ENCODE measurements at places on chromosomes 6 and 20.

DNA sequence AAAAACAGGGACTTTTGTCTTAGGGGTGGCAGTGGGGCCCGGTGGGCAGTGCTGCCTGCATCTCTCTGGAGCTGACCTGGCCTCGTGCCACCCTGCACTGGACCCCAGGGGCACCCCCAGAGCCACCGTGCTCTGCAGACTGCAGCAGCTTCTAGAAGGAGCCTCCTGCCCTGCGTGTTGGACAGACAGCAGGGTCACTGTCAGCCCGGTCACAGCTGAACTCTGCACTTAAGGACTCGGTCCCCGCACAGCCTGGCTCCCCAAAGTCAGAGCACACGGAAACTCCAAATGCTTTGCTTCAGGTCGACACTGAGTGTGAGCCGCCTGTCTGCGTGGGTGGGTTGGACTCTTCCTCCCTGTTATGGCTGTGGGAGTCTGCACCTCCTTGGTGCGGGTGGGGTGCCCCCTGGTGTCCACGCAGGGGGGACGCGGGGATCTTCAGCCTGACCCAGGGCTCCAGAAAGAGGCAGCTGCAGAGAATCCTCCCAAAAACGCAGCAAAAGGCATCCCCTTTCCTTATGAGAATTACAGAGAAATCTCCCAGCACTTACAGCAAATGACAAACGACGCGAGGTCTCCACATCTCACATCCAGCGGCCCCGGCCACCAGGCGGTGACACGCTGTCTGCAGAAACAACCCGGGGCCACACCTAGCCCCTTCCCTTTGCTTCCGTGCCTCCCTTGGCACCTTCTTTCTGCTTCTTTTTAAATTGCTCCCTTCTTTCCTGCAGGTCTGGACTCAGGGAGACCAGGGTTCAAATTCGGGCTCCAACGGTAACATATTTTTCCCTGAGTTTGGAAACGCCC lies 36.3 kb upstream of the DACT2 start:
- no peak overlapping the region for H3K27ac ChIP-seq
- peak; percentile 21 for DNase-seq
- no peaks in the 10 kb centered on the region for H3K27me3 ChIP-seq

DNA sequence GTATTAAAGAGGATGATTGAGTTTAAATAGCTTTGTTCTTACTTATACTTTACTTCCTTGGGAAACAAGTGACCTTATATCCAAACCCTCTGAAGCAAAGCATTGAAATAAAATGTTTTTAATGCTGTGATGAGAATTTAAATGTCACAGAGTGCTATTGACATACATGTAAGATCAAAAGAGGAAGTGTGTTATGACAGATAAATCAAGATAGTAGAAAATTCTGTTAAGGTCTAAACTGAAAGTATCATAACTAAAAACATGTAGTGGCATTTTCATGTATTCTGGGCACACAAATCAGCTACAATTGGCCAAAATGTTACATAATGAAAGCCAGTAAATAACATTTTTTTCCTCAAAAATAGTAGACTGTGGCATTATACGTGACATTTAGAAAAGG lies 318.0 kb downstream of the GRIK2 start:
- no peaks in the 10 kb centered on the region for H3K4me1 ChIP-seq
- H3K27ac ChIP-seq = no peak overlapping the region
- no peaks in the 10 kb centered on the region for H3K36me3 ChIP-seq
- DNase-seq = no peak
- no peaks in the 10 kb centered on the region for H3K27me3 ChIP-seq
- no peak overlapping the region for H3K4me3 ChIP-seq

- peaks cover 10% of the 10 kb centered on the region for H3K36me3 ChIP-seq
- no peak overlapping the region for H3K27ac ChIP-seq
- DNase-seq = no peak
- H3K4me3 ChIP-seq = peak overlapping the region; percentile 88
- H3K4me1 ChIP-seq = peaks cover 15% of the 10 kb centered on the region
These were observed 1.7 kb downstream of the SHLD1 start for GRCh38 chr20:5751856-5752255.

- H3K27ac ChIP-seq = no peak within 1 kb of the TSS
- H3K4me1 ChIP-seq = peaks cover 3% of the 10 kb centered on the region
- no peak for DNase-seq
- H3K27me3 ChIP-seq = peaks cover 24% of the 10 kb centered on the region
These were observed at the start of gene RIMS1 for GRCh38 chr6:71886184-71887005. Gene RIMS1 (plus strand): TSS chr6:71886550. CDS start chr6:71887024, 474 bp downstream.

GRCh38 chr20:24530131-24530680 lies 60.8 kb downstream of the SYNDIG1 start:
- no peaks in the 10 kb centered on the region for H3K36me3 ChIP-seq
- H3K4me3 ChIP-seq = no peak overlapping the region
- no peaks in the 10 kb centered on the region for H3K4me1 ChIP-seq

DNA sequence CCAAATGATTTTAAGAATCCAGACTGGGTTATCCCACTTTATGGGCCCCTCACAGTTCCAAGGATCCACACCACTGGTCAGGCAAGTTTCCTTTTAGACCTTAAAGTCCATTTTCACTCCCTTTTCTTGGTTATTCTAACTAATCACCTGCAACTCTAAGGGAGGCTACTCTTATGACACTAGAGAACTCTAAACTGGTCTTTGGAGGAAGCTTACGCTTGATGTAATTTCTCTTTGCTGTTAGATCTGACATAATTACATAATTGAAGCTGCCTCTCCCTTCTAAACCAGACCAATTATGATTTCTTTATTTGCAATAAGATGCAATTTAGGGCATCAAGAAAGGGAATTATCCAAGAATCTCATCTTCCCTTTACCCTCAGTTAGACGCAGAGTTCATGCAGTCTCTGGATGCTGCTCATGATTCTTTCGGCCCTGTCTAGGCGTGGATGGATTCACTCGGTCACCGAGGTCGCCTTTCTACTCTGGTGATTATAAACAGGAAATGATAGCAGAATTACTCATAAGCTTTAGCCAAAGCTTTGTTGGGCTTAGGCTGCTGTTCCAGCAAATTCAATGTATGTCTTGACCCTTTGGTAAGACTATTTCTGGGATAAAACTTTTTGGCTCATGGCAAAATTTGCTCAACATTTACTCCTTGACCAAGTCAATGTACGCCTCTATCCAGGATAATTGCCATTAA lies 166.4 kb upstream of the PRND start:
- H3K4me1 ChIP-seq = no peaks in the 10 kb centered on the region
- H3K36me3 ChIP-seq = no peaks in the 10 kb centered on the region

DNA sequence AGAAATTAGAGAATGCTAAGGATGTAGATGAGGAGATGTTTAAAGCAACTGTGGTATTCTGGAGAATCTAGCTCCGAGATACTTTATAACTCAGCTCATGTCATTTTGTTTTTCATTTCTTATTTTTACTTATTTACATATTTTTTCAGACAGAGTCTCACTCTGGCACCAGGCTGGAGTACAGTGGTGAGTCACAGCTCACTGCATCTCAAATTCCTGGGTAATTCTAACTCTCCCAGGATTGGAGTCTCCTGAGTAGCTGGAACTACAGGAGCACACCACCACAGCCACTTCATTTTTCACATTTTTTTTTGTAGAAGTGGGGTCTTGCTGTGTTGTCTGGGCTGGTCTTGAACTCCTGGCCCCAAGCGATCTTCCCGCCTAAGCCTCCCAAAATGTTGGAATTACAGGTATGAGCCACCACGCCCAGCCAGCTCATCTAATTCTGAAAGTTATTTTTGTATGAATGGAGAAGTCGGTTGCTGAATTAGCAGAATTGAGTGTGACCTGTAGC lies 94.3 kb upstream of the FAM8A1 start:
- H3K36me3 ChIP-seq = no peaks in the 10 kb centered on the region
- no peak overlapping the region for H3K4me3 ChIP-seq
- H3K27me3 ChIP-seq = peaks cover 2% of the 10 kb centered on the region
- H3K27ac ChIP-seq = no peak overlapping the region
- DNase-seq = no peak

DNA sequence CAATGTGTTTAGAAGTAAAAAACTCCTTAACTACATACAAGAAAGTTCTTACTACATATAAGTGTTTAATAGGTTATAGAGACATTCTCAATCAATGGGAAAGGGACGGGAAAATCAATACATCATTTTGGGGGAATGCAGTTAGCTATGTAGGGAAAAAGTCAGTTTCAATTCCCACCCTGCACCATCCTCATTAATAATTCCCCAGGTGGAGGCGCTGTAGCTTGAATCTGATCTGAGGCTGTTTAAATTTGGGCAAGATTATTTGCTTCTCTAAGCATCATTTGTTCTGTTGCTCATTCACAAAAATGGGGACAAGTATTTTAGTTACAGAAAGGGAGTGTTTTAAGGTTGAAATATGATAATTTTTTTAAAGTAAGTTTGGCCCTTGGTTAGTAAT lies 19.1 kb downstream of the OLIG3 start:
- H3K27ac ChIP-seq = no peak overlapping the region
- H3K4me3 ChIP-seq = no peak overlapping the region
- H3K4me1 ChIP-seq = no peaks in the 10 kb centered on the region
- DNase-seq = no peak
- peaks cover 47% of the 10 kb centered on the region for H3K27me3 ChIP-seq

DNA sequence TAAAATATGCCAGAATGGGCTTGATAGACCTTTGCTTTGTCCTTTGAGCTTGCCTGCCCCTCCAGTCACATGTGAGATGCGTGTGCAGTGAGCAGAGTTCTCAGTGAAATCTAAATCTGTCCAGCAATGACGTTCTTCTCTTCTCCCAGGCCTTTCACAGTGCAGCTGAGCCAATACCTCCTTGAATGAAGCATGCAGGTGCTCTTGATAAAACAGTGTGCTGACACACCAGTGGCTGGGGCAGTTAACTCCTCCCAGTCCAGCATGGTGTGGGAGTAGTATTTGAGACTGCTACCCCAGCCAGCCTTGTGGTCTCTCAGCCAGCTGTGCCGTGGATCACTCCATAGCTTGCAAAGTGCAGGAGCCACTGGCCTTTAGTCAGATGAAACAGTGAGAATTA lies 240.5 kb downstream of the FARS2 start:
- H3K36me3 ChIP-seq = peaks cover 5% of the 10 kb centered on the region
- no peak overlapping the region for H3K27ac ChIP-seq
- no peaks in the 10 kb centered on the region for H3K27me3 ChIP-seq
- no peak for DNase-seq
- H3K4me1 ChIP-seq = peaks cover 22% of the 10 kb centered on the region
- H3K4me3 ChIP-seq = no peak overlapping the region

- no peak for DNase-seq
- H3K27me3 ChIP-seq = peaks cover 14% of the 10 kb centered on the region
- no peak overlapping the region for H3K27ac ChIP-seq
- H3K4me1 ChIP-seq = no peaks in the 10 kb centered on the region
- no peaks in the 10 kb centered on the region for H3K36me3 ChIP-seq
These were observed 8.9 kb downstream of the PTPRK start for GRCh38 chr6:128511506-128511905.

DNA sequence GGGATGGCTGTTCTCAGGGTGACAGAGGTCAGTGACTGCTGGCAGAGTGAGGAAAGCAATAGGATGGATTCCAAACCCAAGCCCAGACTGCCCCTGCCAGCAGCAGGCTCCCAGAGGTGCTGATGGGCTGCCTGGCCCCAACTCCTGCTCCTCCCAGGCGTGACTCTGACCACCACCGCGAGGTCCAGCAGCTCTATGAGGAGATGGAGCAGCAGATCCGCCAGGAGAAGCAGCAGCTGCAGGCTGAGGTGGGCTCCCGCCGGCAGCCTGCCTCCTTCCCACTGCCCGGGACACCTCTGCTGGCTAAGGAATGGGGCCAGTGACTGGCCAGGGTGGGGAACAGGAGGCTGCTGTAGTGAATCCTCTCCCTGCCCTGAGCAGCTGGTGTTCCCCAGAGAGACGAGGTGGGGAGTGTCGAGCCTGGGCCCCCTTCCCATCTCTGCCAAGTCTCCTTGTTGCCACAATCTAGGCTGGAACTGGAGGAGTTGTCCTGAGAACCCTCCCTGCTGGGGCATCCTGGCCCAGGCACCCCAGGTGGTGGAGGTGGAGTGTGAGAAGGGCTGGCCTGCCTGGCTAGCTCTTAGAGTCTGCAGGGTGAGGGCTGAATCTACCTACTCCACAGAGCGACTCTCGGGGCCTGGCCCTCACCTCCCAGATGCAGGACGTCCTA lies 20.4 kb downstream of the RAB44 start:
- H3K36me3 ChIP-seq = no peaks in the 10 kb centered on the region
- no peak overlapping the region for H3K4me3 ChIP-seq
- H3K27me3 ChIP-seq = peaks cover 3% of the 10 kb centered on the region
- H3K4me1 ChIP-seq = no peaks in the 10 kb centered on the region

- no peaks in the 10 kb centered on the region for H3K36me3 ChIP-seq
- H3K27ac ChIP-seq = no peak overlapping the region
- H3K4me3 ChIP-seq = no peak overlapping the region
- peak; percentile 67 for DNase-seq
These were observed 55.2 kb upstream of the ADGRF1 start for GRCh38 chr6:47097092-47097945.

DNA sequence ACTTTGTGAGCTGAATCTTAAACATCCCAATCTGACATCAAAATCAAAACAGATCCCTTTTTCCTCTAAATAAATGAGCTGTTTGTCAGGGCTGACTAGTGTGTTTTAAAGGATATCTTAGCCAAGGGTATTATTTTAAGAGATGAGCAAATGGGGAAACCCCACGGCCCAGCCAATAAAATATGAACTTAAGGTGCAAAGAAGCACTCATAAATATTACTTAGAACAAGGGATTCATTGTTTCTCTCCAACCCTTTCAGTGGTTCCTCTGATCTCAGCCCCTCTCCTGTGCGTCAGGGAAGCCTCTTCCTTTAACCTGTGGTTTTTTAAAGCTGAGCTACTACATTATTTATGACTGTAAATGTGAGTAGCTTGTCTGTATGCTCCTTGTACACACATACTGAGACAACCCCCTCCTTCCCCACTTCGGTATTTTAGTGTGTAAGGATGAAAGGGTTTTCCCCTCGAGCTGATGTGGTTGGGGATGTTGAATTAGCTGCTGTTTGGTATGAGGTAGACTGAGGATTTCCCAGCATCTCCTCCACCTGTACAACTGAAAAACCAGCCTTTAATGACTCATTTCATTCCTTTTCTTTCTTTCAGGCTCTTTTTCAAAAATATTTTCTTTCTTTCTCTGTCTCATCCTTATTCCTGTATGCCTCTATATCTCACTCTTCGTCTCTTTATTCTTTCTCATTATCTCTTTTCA lies 6.5 kb downstream of the BMP5 start:
- no peaks in the 10 kb centered on the region for H3K27me3 ChIP-seq
- H3K4me3 ChIP-seq = no peak overlapping the region
- H3K4me1 ChIP-seq = no peaks in the 10 kb centered on the region
- no peak overlapping the region for H3K27ac ChIP-seq
- no peaks in the 10 kb centered on the region for H3K36me3 ChIP-seq
